ENCODE measurements at places on chromosomes 3 and 15.

GRCh38 chr3:64717872-64718613, 30.2 kb upstream of the ADAMTS9 start:
- DNase-seq, result no peak

GRCh38 chr15:71841563-71841962, 31.2 kb downstream of the NR2E3 start:
- DNase-seq, result no peak

- DNase-seq, result no peak
Observed at GRCh38 chr3:129616713-129617112, 10.2 kb upstream of the PLXND1 start.

GRCh38 chr15:31551323-31551722, 224.7 kb downstream of the KLF13 start:
- DNase-seq, result no peak

DNA sequence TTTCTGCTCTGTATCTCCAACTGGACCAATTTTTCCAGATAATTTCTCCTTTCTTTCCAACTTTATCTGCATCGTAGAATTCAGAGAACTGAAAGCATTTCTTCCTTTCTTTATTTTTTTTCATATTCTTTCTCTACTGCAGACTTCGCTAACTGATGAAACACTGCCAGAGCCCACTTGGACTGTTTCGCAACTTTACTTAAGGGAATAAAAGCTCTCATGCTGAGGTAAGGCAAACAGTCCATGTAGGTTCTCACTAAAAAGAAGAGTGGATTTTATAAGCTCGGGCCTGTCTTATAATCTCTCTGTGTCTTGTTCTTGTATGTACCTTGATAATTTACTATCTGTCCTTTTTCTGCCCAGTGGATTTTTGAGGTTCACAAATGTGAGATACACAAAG, 163.5 kb downstream of the CNTN4 start:
- no peak for DNase-seq

- DNase-seq, result no peak
Observed at GRCh38 chr3:187954516-187954872, 199.5 kb upstream of the LPP start.

- no peak for DNase-seq
Observed at GRCh38 chr3:69219101-69219708, 96.8 kb upstream of the LMOD3 start.

GRCh38 chr3:177604181-177604580, 406.9 kb upstream of the TBL1XR1 start:
- no peak for DNase-seq

DNA sequence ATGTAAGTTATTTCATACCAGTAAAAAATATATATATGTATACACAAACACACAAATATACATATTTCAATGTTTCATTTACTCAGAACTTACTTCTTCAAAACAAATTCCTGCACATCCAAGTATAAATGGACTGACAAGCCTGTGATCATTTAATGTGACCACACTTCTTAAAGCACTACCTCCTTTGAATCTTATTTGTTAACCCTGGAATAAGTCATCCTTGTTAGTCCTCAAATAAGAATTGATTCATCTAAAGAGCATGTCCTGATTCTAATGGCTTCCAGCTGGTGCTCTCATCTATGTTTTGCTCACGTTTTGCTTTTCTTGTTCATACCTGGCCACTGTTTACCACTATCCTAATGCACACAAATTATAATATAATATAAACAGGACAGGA, 103.9 kb upstream of the UBP1 start:
- no peak for DNase-seq

GRCh38 chr3:197295871-197296270, 2.5 kb downstream of the DLG1 start:
- no peak for DNase-seq

DNA sequence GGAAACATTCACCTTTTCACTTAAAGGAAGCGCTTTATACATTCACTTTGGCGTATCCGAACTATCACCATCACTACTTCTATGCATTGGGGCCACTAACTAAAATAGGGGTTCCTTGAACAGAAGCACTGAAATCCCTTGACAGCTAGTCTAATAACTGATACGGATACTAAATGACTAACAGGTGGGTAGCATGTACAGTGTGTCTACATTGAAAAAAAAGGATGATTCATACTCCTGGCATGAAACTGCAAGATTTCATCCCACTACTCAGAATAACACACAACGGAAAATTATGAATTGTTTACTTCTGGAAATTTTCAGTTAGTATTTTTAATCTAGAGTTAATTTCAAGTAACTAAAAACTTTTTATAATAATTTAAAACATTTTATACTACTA, 96.7 kb downstream of the SMARCC1 start:
- no peak for DNase-seq

GRCh38 chr15:39786447-39787056, 3.9 kb upstream of the FSIP1 start:
- DNase-seq, result no peak

GRCh38 chr15:44726568-44727484, 9.5 kb upstream of the TRIM69 start:
- DNase-seq, result no peak

GRCh38 chr3:15079091-15079490, 14.0 kb upstream of the MRPS25 start:
- DNase-seq, result no peak

- DNase-seq, result no peak
Observed at GRCh38 chr3:133469140-133469731, 69.4 kb downstream of the BFSP2 start.

GRCh38 chr3:24853685-24854490, 359.2 kb upstream of the THRB start:
- no peak for DNase-seq

GRCh38 chr3:184812662-184813042, 686 bp downstream of the VPS8 start:
- no peak for DNase-seq

DNA sequence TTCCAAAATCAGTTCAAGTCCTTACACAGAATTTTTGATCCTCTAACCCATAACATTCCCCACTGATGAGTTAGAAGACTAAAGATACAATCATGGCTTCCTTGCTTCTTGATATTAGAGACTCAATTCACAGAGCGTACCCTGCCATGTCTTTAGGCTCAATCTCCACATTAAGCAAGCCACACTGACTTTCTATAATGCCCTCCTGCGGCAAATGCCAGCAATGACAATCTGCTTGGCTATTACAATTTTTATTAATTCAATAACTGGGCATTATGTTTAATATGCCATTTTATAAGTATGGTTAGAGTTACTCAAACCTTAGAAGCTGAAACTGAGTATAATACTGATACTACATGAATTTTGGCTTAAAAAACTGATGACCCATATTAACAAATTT, 479.7 kb upstream of the NR2F2 start:
- no peak for DNase-seq

DNA sequence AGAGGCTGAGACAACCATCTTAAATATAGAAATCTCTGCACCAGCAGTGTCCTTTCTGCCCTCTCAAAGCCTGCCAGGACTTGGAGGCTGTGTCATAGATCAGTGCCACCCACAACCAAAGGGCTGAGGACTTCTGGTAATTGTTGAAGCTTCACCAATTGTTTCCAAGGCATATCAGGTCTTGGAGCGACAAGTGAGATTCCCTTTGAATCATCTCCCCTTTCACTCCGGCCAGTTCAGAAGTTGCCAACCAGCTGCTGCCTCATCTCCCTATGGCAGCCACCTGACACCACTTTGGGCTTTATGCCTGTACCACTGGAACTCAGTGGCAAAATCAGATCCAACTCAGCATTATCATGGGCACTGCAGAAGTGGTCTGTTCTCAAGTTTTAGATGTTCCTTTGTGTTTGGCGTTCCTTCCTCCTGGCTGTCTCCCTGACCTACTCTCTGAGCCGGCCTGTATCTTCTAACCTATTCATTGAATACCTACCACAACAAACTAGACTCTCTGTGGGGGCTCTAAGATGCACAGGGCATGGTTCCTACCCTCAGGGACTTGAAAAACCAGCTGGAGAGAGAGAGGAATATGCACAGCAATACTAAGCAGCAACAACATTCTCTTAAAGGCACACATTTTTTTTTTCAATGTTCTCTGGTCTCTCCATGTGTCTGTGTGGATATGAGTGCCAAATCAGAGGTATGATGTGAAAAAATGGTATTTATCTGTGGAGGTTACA, 90.8 kb upstream of the PFN2 start:
- DNase-seq, result no peak

DNA sequence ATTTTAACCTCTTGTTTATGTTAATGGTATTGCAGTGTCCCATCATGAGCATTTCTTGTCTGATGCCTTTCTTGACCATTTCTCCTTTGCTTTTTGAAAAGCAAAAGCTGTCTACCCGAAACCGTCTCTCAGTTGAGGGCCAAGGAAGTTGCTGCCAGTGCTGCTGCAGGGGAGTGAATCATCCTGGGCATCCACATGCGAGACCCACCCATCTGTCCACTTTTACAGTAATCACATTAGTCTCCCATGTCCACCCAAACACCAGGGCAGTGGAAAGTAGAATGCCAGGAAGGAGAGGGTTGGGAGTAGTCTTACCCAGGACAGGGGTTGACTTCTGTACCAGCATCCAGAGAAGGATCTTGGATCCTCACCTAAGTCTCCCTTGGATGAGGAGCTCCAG, 48.6 kb upstream of the TEX264 start:
- DNase-seq, result no peak

- DNase-seq, result no peak
Observed at GRCh38 chr3:22779737-22780136, 423.4 kb upstream of the UBE2E2 start.

GRCh38 chr3:58353722-58354553, 21.2 kb downstream of the PXK start:
- DNase-seq, result no peak

GRCh38 chr15:32733281-32733680, 15.5 kb downstream of the GREM1 start:
- DNase-seq, result no peak

DNA sequence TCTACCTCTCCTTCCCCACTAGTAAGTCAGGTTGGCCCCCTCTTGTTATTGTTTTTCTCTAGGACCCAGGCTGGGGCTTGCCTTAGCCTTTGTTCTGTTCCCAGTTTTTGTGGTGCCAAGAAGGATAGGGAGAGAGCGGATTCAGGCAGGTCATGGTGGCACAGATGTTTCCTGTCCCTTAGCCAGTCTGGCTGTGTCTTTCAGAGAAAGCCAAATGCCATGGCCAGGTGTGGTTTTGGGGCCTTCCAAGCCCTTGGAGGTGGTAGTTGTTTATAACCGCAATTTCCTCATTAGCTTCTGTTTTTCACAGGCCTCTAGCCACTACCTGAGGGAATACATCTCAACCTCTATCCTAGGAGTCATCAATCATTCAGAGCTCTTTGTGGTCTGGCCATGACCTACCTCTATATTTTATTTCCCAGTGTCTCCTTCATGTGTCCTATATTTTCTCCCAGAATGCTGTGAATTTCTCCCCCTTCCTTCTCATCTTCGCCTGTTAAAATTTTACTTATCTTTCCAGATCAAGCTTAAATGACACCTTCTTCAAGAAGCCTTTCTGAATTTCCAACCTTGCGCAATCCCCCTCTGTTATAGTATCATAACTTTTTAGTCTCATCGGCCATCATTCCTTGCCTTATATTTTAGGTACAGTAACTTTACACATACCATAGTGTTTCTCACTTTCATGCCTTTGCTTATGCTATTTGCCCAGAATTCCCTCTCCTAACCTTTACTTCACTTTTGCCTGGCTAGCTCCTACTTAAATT, 38.2 kb downstream of the TIMP4 start:
- DNase-seq, result no peak

DNA sequence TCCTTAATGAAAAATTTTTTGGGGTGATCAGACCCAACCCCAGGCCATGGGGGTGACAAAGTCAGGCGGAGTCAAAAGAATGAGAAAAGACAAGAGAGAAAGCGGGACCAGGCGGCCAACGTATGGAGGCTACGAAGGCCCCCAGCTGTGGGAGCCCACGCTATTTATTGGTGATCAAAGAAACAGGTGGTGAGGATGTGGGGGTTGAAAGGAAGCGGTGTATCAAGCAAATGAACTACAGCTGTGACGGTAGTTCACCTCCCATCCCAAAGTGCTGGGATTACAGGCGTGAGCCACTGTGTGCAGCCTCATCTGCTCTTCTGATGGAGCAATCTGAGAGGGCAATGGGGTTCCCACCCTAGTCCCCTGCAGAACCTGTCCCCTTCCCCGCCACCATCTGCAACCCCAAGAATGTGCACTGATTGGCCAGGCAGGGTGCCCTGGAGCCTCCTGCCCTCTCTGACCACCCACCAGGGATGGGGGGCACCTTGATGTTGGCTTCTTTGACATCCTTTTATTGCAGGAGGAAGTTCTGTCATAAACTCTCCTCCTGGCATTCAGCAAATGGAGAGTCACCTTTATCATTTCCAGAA, 1.1 kb upstream of the CHRNA3 start:
- no peak for DNase-seq

DNA sequence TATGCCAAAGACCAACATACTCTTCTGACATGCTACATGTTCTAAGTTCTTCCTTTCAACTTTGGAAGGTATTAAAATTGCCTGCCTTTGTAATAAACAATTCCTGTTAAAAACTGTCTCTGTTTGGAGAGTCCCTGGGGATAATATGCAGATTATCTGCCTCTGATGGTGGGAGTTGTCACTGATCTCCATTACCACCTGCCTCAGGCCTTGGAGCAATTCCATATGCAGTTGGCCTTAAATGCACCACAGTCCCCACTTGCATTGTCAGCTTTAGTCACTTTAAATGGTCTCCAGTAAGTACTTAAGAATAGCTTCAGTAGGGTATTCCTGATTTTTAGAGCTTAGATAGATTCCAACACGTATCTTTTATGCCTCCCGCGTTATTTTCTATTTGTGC, 121.1 kb upstream of the GOLIM4 start:
- no peak for DNase-seq

- no peak for DNase-seq
Observed at GRCh38 chr3:98695796-98696195, 67.3 kb upstream of the ST3GAL6 start.

GRCh38 chr3:115638991-115639390, 15.7 kb downstream of the GAP43 start:
- no peak for DNase-seq

- peak; percentile 90 for DNase-seq
Observed at GRCh38 chr3:50365080-50365841, 5.9 kb upstream of the TMEM115 start.

DNA sequence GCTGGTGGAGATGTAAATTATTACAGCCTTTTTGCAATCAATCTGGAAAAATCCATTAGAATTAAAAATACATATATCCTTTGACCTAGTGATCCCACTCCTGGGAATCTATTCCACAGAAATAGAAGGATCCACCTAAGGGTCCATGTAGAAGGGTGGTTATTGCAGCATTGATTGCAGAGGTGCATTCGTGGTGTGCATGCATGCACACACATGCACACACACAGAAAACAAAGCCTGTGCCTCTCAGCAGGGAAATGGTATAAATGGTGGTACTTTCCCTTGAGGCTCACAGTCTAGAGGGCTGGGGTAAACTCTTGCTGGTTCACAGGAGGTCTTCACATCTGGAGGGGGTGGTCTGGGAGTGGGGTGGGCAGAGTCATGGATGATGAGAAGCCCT, 19.4 kb upstream of the ADPGK start:
- DNase-seq, result no peak

- DNase-seq, result no peak
Observed at GRCh38 chr15:90823455-90823974, 44.9 kb upstream of the FURIN start.
